ENCODE measurements at places on chromosomes 2 and 18. TPM values are rescaled to one million over a fixed set of nuclear protein-coding genes. Genes with fewer than 3 reads are reported as not detected.

The SKA1 gene
- 14.6 TPM for total RNA-seq

The HOXD13 gene
- not detected for total RNA-seq

The RAMP1 gene
- total RNA-seq = not detected

The MPP4 gene
- 4.0 TPM for total RNA-seq

The VAMP8 gene
- total RNA-seq = 34.1 TPM

The ORC4 gene
- 79.0 TPM for total RNA-seq

The NCKAP5 gene
- 2.9 TPM for total RNA-seq

The MDH1B gene
- total RNA-seq = under 0.01 TPM

The ST3GAL5 gene
- 33.1 TPM for total RNA-seq

The LTBP1 gene
- total RNA-seq = 80.9 TPM

The TXNL4A gene
- total RNA-seq = 85.1 TPM

The VWC2L gene
- not detected for total RNA-seq

The LYG1 gene
- total RNA-seq = not detected

The MC5R gene
- total RNA-seq = not detected

The GULP1 gene
- total RNA-seq = 80.2 TPM

The RBM43 gene
- total RNA-seq = 2.7 TPM

The GKN1 gene
- not detected for total RNA-seq

The ASXL3 gene
- total RNA-seq = 0.32 TPM

The FSHR gene
- total RNA-seq = not detected

The SLC8A1 gene
- 5.2 TPM for total RNA-seq

The PTCD3 gene
- total RNA-seq = 145 TPM

The CYP1B1 gene
- total RNA-seq = under 0.01 TPM

The PLGLB2 gene
- 0.32 TPM for total RNA-seq

The SPP2 gene
- not detected for total RNA-seq

The AQP12B gene
- total RNA-seq = not detected

The SOWAHC gene
- 5.9 TPM for total RNA-seq

The SLC16A14 gene
- 0.46 TPM for total RNA-seq

The SNORC gene
- total RNA-seq = under 0.01 TPM

The FBLN7 gene
- total RNA-seq = 1.8 TPM

The APLF gene
- 2.6 TPM for total RNA-seq

The ITGA4 gene
- 5.6 TPM for total RNA-seq

The PSMG2 gene
- 82.2 TPM for total RNA-seq
